AG08395 (cell line): ENCODE measurements at places on chromosomes 11 and 22.

DNA sequence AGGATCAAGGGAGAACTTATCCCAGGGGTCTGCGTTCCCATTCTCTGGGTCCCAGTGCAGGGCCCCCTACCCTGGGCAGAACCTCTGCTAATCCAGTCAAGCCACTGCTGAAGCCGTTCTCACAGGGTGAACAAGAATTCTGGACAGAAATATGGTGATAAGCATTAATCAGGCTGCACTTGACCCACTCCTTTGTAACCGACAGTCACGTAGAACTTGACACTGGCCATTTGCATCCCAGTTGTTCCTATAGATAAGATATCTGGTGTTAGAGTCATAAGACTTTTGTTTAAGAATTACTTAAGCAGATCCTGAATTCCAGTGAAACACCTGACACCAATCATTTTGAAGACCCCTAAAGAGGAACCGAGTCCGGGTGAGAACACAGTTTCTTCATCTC lies 107.5 kb upstream of the THY1 start:
- no peak for DNase-seq

DNA sequence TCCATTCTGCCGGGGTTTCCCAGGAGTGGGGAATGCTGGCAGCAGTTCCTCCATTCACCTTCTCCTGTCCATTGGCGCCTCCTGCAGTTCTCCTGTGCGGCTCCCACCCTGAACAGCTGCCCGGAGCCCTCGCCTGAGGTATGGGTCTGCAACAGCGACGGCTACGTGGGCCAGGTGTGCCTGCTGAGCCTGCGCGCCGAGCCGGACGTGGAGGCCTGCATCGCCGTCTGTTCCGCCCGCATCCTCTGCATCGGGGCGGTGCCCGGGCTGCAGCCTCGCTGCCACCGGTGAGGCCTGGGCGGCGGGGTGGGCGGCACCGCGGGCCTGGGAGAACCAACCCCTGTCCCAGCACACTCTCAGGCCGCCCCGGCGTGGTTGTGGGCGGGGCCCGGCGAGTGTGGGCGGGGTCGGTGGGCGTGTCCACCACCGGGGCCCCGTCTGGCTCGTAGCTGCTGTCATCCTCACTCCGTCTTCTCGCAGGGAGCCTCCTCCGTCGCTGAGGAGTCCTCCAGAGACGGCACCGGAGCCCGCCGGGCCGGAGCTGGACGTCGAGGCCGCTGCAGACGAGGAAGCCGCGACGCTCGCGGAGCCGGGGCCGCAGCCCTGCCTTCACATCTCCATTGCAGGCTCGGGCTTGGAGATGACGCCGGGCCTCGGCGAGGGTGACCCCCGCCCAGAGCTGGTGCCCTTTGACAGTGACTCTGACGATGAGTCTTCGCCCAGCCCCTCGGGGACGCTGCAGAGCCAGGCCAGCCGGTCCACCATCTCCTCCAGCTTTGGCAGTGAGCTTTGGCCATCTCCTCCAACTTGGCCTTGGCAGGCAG lies 14.0 kb upstream of the RELT start:
- no peak for DNase-seq

DNA sequence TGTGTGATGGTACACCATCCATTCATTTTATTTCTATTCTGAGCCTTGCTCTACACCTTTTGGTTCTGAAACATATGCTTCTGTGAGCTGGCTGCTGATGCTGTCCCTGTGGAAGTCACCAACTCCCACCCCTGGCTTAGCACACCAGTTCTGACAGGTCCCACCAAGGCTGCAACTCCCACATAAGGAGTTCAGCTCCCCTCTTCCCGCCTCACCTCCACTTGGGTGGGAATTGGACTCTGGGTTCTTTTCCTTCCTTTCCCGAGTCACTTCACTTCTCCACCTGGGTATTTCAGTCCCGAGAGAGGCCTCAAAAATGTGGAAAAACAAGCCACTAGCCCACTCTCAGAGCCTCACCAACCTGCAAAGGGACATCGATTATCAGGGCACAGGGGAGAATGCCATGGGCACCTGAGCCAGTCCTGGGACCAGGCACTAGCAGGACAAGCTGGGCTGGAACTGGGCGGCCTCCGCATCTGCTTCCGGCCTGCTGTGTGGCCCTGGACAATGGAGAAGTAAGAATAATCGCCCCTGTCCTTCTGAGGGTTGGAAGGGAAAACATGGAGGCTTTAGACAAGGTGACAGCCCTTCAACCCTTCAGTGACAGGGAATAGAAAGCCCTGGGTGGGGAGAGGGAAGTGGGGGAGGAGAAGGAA lies 80.1 kb downstream of the IGLL1 start:
- DNase-seq = no peak

DNA sequence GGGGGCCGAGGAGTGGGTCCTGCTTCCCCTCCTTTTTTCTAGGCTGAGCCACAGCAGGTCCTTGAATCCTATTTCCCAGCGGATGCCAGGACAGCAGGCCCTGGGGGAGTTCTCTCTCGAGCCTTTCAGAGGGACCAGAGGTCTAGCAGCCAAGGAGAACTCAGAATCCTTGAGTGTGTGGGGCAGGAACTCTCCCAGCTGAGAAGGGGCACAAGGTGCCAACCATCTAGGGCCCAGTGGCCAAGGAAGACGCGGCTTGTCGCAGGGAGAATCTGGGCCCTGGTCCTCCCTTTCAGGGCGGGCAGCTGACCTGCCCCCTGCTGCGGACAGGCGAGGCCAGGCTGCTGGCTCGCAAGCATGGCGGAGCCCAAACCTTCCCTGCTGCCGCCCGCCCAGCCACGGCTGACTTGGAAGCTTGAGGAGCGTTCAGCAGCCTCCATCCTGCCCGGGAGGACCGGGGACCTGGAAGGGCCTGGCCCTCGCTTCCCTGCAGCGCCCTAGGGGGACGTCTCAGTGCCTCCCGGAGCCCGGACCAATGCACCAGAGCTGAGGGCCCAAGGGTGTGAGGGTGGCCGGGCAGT lies 972 bp upstream of the TSSC4 start:
- no peak for DNase-seq

DNA sequence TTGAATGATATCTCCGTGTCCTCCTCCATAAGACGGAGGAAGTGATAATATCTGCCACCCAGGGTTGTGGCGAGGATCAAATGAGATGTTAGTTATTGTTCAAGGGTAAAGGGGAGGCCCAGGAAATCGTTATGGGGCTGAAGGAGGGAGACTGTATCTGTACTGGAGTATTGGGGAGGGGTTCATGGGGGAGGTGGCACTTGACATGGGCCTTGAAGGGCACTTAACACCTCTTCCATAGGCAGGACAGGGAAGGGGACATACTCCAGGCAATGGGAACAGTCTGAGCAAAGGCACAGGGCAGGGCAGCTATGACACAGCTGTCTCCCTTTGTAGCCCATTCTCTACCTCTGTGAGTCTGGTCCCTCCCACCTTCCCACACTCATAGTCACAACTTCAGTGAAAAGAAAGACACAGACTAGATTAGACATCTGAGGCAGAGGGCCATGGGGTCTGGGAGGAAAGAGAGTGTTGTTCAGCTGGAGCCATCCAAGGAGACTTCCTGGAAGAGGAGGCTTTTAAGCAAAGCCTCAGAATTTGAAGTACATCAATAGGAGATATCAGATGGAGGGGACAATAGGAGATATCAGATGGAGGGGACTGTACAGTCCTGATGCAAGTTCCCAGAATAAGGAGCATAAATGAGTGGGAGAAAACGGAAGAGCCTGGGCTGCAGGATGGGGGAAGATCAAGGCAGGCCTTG lies 15.8 kb upstream of the DGKZ start:
- DNase-seq = no peak

- DNase-seq = no peak
Observed at GRCh38 chr11:122659676-122660554, 4.4 kb downstream of the UBASH3B start.

DNA sequence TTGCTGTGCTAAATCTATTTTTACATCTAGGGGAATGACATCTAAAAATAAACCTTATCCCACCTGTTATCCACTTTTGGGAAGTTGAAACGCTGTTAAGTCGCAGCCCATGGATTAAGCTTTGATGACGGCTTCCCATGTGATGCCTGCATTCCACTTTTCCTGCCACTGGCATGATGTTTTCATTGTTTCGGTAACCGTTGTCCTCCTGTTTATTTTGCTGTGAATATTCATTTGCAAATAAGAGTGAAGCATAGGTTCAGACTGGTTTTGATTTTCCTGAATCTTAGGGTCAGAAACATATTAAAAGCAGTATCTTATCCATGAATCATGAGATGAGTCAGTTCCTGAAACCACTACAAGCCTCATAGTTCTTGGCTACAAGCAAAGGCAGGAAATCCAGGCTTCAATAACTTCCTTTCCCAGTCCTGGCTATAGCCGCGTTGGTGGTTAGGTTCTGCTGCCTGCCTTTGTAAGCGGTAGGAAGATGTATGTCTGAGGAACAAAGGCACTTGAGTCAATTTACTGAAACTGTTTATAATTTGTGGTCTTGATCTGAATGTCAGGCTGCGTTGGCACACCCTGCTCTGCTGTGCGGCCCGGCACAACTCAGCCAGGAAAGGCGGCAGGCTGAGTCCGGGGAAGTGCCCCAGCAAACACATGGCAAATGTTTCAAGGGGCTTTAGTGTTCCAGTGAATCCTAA lies 19.4 kb downstream of the TEAD1 start:
- DNase-seq = peak; percentile 88
